ENCODE measurements at places on chromosomes 7 and 10.

- no peak for DNase-seq
Observed at GRCh38 chr10:125881192-125881591, at the start of gene DHX32. TSS of gene DHX32 (minus strand) at chr10:125881292. CDS start at chr10:125880824, 468 bp downstream.

GRCh38 chr7:14604606-14605005 is 297.9 kb downstream of the DGKB start:
- no peak for DNase-seq

GRCh38 chr7:154913638-154914307 is 89.2 kb downstream of the PAXIP1 start:
- peak; percentile 80 for DNase-seq

DNA sequence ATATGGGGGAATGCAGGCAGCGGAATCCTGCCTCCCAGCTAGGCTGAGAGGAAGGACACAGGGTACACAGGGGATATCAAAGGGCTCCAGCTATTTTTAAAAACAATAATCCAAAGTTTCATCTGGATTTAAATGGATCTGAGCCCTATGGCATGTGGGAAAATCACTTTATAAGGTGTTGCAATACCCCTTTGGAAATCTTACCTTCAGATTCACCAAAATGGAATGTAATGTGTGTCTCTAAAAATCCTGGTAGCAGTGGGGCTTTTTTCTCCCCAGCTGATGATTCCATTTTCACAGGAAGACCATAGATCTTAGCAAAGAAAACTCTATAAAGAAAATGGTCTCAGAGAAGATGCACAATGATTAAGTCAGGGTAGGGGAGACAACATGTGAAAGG is 722.2 kb downstream of the PARD3 start:
- no peak for DNase-seq

DNA sequence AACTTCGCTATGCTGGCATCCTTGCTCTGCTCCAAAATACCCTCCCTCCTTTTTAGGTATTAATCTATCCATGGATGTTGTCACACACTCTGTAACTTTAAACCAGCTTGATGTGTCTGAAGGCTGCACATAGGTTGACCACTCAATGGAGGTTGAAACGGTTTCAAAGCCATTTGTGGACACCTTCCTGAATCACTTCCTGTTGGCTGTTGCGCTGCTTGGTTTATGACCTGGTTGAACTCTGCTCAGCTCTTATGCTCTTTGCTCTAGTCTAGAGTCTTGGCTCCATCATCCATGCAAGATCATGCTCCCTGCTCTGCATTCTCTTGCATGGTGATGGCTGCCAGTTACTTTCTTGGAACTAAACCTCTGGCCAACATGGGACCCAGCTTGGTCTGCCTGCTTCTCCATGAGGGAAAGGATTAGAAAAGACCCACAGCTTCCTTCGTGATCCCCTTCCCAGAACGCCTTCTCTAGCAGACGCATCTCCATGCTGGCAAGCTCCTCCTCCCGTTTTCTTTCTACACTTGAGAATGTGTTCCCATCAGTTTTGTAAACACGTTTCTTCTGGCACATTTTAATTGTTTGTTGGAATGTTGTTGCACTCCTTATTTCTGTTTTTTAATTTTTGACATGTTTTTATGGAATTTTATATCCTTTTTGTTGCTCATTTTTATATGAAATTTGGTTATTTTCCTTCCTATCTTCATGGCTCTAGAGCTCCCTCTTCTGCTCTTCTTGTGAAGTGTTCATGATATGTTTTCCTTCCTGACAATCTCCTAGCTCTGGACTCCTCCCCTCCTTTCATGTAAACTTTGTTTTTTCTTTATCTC is 149.8 kb downstream of the XPNPEP1 start:
- no peak for DNase-seq

Measured in activated T-helper 9 cell treated with anti-CD3 and anti-CD28 coated beads, Interleukin-2, amount 50 U/mL, for 16 hours (primary cell).